ENCODE measurements at places on chromosomes 6 and 20.

DNA sequence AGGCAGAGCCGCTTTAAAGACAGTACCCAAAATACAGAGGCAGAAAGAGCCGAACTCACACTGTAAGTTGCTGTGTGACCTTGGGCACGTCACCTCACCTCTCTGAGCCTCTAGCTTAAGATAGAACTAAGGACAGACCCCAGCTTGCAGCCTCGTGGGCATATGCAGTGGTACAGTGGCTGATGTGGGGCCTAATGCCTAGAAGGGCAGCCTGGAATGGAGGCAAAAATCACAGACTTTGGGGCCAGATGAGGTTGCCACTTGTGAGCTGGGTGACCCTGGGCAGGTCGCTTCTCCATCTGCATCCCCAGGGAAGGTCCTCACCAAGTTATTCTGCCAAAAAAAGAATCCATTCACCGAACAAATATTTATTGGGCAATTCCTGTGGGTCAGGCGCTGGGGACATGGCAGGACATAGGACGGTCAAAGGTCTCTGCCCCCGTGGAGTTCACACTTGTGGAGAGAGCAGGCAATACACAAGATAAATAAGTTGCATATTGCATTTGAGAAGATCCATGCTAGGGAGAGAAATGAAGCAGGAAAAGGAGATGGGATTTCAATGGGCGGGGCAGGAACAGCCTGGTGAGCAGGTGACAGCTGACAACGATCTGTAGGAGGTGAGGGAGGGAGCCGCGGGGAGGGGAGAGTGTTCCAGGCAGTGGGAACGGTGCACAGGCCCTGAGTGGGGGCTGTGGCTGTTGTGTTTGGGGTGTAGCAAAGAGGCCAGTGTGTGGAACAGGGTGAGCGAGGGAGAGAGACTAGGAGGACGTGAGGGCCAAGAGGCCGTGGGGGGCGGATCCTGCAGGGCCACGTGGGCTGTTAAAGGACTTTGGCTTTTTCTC, 115.2 kb downstream of the CEBPB start:
- DNase-seq: no peak

DNA sequence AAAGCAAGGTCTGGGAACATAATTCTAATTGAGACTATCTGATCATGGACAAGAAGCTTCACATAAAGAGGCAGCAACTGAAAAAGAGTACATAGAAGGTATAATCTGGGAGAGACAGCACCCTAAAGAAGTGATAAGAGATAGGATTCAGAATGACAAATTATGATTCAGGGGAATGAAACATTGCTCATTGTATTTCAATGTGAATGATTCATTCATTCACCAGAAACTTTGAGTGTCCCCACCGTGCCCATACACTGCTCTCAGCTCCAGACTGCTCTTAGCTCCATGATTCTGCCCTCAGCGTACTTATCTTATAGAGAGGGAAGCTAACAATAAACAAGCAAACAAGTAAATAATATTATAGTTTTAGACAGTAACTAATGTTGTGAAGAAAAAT, 329.3 kb upstream of the IRAK1BP1 start:
- DNase-seq: no peak

GRCh38 chr6:70371454-70372105, 41.7 kb upstream of the FAM135A start:
- DNase-seq: peak; percentile 54

GRCh38 chr6:109326351-109326750, 55.9 kb downstream of the CD164 start:
- DNase-seq: no peak

- no peak for DNase-seq
Measured at GRCh38 chr6:14693301-14694192, 552.3 kb upstream of the JARID2 start.

GRCh38 chr6:44119704-44120262, 7.5 kb downstream of the MRPL14 start:
- DNase-seq: no peak

DNA sequence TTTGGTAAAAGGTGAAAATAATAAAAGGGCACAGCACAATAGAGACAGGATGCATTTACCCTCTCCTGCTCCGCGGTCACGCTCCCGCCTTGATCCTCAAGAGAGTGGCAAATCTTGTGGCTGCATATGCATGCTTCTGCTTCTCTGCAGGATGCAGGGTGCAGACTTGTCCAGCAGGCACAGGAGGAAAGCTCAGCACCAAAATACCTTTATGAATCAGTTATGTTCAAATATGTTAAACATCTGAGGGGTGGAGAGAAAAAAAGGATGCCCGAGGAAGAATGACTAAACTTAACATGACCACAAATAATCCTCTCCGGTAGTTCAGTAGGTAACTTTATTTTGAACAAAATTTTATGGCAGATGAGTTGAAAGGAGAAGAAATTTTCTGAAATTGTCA, 366.1 kb upstream of the SOX4 start:
- no peak for DNase-seq

DNA sequence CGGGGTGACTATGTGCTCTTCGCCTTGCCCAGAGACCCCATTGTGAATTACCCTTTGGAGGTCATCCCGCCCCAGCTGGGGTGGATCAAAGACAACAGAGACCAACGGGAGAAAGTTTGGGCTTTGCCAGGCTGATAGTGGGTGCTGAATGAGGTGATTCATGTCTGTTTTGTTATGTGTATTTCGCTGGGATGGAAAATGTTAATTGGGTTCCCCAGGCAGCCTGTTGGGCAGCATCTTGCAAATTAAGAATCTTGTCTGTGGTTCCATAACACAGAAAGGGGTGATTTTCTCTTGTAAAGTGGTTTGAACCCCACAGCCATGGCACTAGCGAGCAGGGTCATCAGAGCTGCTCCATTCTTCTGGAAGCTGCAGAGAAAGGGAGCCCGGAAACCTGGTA, 63.1 kb upstream of the UNC93A start:
- DNase-seq: no peak
